ENCODE measurements at places on chromosomes 7 and 10. TPM values are rescaled to one million over a fixed set of nuclear protein-coding genes. Genes with fewer than 3 reads are reported as not detected.

THSD7A gene
- total RNA-seq = 0.89 TPM

ADAMTS14 gene
- 0.31 TPM for total RNA-seq

LIPF gene
- not detected for total RNA-seq

TBX20 gene
- 0.96 TPM for total RNA-seq

C7orf57 gene
- total RNA-seq = 0.62 TPM

CACNB2 gene
- not detected for total RNA-seq

DPYSL4 gene
- total RNA-seq = 18.4 TPM

PIK3AP1 gene
- 12.1 TPM for total RNA-seq

FAM13C gene
- total RNA-seq = 0.22 TPM

PRSS37 gene
- not detected for total RNA-seq

- peak; percentile 57 for DNase-seq
These were observed 255.1 kb downstream of the DOCK4 start for GRCh38 chr7:111951052-111951451.

DNA sequence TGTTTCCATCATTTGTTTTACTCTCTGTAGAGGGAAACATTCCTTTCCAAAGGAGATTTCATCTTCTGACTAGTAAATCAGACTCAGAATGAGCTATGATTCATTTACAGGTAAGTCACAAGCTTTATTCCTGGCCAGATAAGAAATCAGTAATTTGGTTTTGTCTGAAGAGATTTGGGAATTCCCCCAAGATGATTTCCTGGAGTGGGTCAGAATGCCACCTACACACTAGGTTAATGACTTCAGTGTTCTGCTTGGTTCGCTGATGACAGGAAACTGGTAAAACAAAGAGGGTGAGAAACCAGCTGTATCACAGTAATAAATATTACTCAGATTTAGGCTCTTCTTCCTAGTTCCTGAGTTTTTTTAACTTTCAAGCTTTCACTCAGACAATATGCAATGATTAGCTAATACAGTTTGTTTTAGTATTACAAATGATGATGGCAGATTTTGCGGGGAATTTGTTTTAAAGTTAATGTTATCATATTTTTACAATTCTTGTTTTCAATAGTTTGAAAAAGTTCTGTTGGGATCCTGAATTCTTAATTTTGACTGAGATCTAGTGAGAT is 8.3 kb upstream of the ASZ1 start:
- DNase-seq = peak; percentile 23

DNA sequence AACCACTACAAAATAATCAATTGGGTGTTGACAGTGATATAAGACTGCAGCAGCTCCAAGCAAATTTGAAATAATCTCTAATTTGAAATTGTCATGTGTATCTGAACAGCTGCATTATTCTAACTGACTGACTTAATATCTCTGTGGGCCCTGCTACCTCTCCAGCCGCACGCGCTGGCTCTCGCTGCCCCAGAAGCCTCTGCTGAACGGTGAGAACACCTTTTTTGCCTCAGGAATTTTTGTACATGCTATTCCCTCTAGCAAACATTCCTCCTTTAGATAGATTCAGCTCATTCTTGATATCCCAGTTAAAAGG is 155.9 kb upstream of the MDFIC start:
- no peak for DNase-seq

DNA sequence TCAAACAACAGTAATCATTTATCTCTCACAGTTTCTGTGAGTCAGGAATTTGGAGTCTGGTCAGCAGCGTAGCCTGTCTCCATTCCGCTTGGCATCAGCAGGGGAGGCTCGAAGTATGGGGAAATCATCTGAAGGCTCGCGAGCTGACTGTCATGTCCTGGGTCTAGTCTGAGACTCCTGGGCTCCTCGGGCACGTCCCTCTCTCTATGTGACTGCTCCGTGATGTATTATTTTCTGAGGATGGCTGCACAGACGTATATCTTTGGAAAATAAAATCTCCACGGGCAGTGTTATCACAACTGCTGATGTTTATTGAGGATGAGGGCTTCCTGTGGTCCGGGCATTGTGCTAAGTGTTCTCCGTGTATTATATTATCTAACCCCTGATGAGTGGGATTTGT is 23.3 kb upstream of the PCGF5 start:
- peak; percentile 52 for DNase-seq

DNA sequence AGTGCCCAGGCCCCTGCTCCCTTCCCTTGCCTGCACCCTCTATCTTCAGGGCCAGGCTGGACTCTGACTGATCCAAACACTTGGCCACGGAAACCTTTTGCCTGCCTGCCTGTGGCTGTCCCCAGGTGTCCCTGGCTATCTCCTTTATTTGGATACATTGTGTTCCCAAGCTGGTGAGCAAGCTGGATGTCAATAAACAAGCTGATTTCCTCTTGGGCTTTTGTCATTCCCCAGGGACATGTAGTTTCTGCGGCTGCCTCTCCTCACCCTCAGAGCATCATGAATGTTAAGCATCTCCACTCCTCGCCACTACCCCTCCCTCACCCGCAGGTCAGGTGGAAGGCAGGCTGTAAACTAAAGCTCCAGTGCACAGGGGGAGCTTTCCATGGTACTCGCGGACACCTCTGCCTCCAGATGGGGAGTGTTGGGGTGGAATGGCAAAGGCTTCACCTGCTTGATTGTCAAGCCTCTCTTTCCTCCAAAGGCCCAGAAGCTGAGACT is 6.9 kb downstream of the GHRHR start:
- peak; percentile 30 for DNase-seq

DNA sequence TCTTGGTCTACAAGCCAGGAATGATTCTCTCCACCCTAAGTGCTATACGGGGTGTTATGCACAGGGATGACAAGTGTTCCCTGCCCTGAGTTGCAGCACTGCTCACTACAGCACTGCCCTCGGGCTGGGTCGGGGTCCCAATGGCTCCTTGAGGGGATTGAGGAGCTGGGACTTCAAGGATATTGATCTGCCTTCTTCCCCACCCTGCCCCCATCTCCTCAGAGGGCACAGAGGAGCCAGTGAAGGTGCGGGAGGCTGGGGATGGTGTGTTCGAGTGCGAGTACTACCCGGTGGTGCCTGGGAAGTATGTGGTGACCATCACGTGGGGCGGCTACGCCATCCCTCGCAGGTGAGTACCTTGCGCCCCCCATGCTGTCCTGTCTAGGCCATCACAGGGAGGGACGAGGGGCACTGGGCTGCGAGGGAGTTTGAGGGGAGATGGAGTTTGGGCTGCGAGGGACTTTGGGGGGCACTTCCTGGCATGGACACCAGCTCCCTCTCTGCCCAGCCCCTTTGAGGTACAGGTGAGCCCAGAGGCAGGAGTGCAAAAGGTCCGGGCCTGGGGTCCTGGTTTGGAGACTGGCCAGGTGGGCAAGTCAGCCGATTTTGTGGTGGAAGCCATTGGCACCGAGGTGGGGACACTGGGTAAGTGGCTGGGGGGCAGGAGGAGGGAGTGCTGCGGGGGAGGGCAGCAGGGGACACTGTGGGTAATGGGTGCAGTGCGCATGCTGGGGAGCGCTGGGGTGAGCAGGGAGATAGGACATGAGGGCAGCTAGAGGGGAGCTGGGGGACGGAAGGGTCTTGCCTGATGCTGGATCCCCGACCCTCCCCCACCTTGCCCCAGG is 10.3 kb downstream of the FLNC start:
- DNase-seq = no peak

DNA sequence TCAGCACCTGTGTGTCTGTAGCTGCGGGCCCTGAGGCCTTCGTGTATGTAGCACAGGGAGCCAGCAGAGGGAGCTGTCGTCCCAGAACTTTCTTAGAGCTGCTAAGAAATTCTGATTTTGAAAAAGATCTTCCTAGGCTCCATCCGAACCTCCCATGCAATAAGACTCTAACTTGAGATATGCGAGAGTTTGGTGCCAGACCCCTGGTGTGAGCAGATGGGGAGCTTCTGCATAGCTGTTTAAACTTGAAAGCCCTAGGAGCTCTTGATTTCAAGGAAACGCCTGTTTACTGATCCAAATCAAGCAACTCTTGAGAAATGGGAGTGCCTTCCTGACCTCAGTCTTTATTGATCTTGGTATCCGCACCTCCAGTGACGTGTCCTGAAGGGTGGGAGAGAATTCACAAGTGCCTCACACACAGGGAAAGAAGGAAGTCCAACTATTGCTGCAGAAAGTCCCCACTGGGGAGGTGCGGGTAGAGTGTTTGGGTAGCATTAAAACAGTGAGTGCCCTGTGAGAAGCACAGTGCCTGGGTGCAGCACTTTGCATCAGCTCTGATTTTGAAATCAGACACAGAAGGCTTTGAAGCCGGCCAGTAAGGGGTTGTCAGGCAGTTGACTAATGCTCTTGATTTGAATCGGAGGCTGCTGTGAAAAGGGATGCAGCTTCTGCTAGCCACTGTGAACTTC is 66.4 kb upstream of the STRIP2 start:
- peak; percentile 60 for DNase-seq

DNA sequence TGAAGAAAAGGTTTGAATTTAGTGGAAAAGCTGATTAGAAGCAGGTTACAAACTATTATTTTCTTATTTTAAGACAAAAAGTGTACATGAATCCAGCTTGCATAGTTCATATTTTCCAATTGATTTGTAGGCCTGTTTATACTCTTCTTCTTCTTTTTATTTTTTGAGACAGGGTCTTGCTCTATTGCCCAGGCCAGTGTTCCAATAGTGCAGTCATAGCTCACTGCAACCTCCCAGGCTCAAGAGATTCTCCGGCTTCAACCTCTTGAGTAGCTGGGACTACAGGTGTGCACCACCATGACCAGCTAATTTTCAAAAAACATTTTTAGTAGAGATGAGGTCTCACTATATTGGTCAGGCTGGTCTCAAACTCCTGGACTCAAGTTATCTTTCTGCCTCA is 45.0 kb downstream of the ARL4A start:
- no peak for DNase-seq

- DNase-seq = no peak
These were observed 59.7 kb downstream of the CXCL12 start for GRCh38 chr10:44325157-44325556.

DNA sequence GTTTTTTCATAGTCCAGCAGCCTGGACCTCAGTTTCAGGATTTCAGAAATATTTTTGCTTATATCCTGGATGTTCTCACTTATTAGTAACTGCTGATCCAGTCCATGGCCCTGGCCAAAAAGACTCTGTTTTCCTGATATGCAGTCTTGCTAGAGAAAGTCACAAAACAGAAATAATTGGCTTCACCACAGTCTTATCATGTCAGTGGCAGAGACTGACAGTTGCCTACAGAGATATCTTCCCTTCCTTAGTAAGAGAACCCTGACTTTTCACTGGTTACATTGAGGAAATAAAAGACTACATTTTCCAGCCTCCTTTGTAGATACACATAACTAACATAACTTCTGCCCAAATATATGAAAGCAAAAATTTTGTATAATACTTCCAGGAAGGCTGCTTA is 56.6 kb downstream of the AHR start:
- DNase-seq = no peak

GRCh38 chr7:3134745-3135144 is 91.1 kb upstream of the CARD11 start:
- peak; percentile 68 for DNase-seq

DNA sequence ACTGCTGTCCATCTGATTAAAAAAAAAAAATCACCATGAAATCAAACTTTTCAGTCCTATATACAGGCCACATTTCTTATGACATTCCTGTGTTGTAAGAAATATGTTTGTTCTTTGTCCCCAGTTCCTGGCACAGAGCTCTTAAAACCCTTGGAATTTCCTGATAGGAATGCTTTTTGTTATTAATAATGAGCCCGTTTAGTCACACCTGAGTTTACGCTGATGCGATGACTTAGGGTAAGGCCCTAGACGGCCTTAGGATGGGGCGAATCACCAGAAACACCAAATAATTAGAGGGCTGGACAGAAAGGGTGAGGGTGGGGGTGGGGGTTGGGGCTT is 17.5 kb downstream of the TSPAN15 start:
- no peak for DNase-seq

GRCh38 chr7:138798836-138799235 is 840 bp upstream of the ATP6V0A4 start:
- no peak for DNase-seq

DNA sequence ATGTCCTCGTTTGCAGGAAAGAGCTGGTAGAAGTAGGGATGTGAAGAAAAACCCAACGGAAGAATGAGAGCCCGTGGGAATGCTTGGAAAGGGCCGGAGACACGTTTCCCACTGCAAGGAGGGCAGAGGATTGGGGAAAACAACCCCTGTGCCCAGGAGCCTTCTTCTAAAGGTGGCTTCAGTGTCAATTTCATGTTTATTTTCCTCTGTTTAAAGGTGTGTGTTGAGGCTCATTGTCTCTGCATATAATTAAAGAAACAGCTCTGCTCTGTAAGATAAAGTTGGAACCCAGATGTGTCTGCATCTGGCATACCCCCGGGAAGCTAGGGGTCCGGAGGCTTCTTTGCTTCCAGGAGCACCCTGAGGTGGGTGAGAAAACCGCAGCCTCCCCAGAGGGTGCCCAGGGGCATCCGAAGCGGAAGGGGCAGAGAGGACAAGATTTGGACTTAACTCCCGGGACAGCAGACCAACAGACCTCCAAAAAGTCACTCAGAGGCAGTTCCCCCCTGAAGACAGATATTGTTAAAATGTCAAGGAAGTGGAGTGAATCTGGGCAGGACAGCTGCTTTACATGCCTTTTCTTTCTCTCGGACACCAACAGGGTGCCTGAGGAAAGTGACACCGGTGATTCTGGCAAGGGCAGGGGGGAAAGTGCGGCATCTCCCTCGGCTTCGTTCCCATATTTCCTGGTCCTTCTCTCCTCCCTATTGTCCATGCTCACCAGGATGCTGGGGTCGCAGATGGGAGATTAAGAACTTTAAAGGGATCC is 8.6 kb upstream of the GATA3 start:
- DNase-seq = no peak

- DNase-seq = no peak
These were observed 56.4 kb upstream of the HABP2 start for GRCh38 chr10:113496111-113497109.

DNA sequence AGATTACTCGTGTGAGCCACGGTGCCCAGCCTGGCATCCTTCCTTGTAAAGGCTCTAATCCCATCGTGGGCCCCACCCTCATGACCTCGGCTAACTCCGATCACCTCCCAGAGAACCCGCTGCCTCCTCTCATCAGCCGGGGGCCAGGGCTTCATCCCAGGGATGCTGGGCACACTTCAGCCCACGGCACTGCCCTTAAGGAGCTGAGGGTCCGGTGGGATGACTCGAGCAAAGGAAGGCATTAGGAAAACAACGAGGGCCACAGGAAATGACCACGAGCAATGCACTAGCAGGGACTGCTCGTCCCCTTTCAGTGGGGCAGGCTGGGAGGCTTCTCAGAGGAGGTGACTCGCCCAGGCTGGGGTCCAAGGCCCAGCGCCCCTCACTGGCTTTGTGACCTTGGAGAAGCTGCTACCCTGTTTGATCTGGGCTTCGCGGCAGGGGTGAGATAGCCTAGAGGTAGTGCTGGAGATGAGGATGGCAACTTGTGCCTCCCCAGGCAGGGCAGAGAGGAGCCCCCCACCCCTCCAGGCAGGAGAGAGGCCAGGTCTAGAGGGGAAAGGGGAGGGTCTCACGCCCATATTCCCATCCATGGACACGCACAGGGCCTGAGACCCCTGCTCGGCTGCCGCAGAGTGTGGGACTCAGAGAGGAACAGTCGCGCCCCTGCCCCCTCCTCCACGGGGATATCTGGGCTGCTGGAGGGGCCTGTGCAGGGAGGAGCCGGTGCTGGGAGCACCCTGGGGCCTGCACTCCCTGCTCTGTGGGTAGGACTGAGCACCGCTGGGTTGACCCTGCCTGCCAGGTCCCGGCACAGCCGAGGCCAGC is 26.8 kb downstream of the ELFN1 start:
- no peak for DNase-seq
